ENCODE measurements at places on chromosomes 2 and 18.

DNA sequence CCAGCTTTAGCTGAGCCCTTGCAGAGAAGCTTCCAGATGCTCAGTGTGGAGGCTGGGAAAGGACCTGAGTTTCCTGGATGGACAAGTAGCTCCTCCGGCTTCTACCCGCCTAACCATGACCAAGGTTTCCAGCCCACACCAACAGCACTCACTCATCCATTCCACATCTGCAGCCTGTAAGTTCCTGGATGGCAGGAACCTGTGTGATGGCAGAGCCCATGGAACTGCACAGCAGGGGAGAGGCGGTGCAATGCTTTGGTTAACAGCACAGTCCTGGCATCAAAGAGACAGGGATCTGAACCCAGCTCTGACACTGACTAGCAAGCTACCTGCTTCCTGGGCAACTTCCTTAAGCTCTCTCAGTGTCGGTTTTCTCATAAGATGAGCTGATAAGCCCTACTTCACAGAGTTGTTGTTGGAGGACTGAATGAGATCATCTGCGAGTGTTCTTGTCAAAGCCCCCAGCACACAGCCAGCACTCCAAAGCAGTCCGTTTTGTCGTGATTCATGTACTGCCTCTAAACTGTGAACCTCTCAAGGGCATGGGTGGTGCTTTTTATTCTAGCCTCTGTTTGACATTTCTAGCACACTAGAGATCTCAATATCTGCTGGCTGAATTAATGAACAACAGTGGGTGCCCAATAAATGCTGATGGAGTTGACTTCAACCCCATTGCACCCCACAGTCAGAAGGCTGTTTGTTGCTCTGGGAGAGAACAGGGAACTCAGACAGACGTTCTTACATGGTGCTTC is 41.6 kb upstream of the OTOF start:
- no peak for DNase-seq

GRCh38 chr18:11567396-11567795 is 42.0 kb upstream of the SLC35G4 start:
- DNase-seq: no peak

GRCh38 chr2:39608686-39609441 is 56.9 kb upstream of the TMEM178A start:
- DNase-seq: no peak

DNA sequence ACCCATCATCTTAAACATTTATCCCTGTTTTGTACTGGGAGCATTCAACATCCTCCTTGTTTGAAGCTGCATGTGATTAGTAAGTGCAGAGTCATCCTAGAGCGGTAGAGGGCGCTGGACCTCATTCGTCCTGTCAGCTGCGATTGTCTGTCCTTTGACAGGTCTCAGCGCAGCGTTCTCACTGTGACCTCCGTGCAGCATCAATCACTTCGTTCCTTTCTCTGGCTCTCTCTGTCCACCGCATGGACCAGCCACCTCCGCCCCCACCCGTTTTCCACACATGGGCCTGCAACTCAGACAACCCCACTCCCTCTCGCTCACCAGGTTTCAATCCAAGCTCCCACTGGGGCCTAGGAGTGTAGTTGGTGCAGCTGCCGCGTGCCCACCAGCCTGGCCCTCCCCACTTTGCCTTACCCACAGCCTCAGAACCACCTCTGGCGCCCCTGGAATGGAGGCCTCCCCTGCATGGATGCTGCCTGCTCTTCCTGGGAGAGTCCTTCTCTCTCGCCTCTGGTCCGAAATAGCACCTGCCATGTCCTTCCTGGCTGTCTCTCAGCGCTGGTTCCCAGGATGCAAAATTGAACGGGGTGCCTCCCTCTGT is 90.5 kb downstream of the NDUFA10 start:
- no peak for DNase-seq

DNA sequence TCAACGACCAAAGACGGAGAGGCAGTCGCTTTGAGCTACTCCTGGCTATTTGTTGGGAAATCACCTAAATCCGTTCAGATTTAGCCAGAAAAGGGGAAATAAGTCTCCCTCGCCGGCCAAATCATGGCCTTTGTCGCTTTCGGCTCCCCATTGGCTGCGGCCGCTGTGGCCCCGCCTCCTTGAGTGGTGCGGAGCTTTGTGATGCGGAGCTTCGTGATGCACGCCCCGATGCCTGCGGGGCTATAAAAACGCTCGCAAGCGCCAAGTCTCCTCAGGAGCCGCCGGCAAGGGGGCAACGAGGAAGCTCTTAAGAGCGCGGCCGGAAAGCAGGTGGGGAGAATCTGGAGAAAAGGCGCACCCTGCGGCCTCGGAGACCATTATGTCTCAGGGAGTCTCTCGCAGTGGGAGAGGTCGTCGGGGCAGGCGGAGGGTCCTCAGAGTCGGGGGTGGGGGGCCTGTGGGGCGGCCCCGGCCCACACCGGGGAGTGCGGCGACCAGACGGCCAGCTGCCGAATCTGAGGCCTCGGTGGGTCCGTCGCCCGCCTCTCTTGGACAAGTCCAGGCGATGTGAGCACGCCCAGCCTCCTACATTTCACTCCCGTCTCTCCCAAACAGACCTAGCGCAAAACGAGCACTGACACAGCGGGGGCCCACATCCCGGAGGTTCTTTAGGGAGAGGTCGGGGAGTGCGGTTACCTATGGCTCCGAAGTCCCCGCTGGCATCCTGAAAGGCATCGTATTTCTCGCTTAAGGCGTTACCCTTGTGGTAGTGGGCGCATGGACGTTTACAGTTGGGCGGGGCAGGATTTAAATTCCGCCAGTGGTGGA is at the start of gene CABYR:
Gene CABYR (plus strand): TSS at position 274 of the 828 bp plus-strand sequence. CDS start 4,053 bp downstream, outside the sequence.
- DNase-seq: peak; percentile 81

Data from fibroblast of skin of left quadriceps (primary cell).